ENCODE measurements at places on chromosomes 4 and X. TPM values are rescaled to one million over a fixed set of nuclear protein-coding genes. Genes with fewer than 3 reads are reported as not detected.

Gene RAB41
- not detected for total RNA-seq

Gene IL21
- not detected for total RNA-seq

Gene PAGE2B
- not detected for total RNA-seq

Gene PDE5A
- 0.25 TPM for total RNA-seq

Gene PASD1
- total RNA-seq = not detected

Gene CLGN
- total RNA-seq = 5.0 TPM

Gene IL13RA1
- 49.5 TPM for total RNA-seq

Gene GLRA3
- not detected for total RNA-seq

Gene ANKRD17
- total RNA-seq = 24.1 TPM

Gene ADH7
- not detected for total RNA-seq

Gene PAGE1
- not detected for total RNA-seq

Gene COMMD8
- total RNA-seq = 11.3 TPM

Gene ATP1B4
- total RNA-seq = not detected

Gene GUCY1B1
- total RNA-seq = 0.27 TPM
